ENCODE measurements at places on chromosomes 16 and 17.

- no peak for DNase-seq
Measured at GRCh38 chr17:79785900-79786810, 8.2 kb downstream of the CBX2 start.

GRCh38 chr17:75447951-75448856 is 8.2 kb upstream of the TMEM94 start:
- DNase-seq, result no peak

DNA sequence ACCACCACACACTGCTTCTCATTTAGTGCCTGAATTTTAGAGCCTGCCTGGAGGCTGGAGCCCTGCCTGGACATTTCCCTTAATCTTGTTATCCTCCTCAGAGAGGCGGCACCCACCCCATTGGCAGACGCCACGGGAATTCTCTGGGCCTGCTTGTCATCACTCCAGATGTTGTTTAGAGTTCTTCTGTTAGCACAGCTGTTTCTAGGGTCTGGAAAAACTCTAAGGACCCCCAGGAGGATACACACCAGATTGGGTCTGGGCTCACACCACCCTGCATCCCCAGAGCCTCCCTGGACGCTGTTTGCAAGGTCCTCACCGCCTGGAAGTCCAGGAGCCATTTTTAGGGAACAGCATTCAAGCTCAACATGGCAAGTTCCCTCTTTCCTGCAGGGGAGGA is 565 bp upstream of the XAF1 start:
- DNase-seq, result no peak

DNA sequence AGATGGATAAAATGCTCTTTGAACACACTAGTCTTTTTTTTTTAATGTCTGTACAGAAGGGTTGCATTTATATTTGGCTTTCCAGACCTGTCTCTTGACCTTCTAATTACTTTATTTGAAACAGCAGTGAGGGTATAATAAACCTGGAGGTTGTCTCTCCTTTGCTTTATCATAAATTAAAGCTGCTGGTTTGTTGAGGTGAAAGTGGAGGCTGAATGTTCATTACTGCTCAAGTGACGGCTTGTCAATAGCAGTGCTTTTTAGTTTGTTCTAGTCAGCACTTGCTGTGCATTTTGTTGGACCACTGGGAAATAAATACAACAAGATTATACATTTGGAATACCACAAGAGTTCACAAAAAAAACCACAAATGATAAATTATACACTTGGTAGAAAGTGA is 264.2 kb downstream of the IRX3 start:
- DNase-seq, result no peak

DNA sequence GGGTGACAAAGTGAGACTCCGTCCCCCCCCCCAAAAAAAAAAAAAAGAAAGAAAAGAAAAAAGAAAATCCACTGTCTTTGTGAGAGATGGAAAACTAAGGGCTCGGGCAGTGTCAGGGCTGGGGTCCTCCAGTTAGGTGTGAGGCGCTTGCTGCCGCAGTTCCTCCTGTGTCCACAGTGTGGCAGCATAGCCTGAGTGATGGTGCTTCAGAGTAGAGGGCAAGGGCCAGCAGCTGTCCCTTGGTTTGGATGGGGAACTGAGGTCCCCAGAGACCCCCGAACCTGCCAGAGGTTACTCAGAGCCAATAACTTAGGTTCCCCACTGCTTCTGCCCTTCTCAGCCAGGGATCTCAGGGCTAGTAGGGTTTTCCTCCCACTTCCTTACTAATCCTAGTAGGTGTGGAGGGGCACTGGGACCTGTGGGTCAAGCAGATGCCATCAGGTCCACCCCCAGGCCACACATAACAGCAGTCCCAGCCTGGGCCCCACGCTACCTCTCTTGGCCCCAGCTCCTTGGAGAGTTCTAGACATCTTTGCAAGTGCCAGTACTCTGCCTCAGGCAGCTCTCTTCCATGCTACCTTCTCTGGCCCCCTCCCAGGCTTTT is 7.9 kb upstream of the LLGL1 start:
- peak; percentile 21 for DNase-seq

- no peak for DNase-seq
Measured at GRCh38 chr16:81327447-81328196, 12.9 kb downstream of the GAN start.

DNA sequence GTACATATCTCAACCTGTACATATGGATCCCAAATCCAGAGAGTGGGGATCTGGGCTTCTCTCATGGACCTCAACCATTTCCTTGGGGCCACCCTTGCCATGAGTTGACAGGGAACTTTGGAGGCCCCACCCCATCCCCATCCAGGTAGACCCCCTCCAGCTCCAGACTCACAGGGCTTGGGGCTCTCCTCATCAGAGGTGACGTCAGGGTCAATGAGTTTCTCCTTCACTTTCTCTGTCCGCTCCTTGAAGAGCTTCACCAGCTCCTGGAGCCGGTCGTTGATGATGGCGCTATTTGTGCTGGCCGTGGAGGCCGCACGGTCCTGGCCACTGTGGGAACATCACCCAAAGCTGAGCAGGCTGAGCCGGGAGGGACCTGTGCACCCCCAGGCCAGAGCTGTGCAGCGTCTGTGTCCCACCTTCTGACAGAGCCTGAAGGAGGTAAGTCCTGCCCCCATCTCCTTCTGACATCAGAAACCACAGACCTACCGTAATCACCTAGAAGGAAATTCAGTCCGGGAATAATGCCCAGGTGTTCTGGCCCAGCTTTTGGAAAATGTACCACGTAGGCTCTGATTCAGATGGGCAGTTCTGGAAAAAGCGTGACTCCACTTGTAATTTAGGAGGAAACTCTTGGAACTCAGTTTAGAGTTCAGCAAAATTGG is 50.6 kb downstream of the CNGB1 start:
- no peak for DNase-seq

GRCh38 chr16:26120729-26121128 is 429.0 kb downstream of the HS3ST4 start:
- no peak for DNase-seq

- no peak for DNase-seq
Measured at GRCh38 chr17:72702998-72703397, 389.5 kb downstream of the SLC39A11 start.

- no peak for DNase-seq
Measured at GRCh38 chr16:70473446-70474319, 19.3 kb downstream of the FCSK start.

DNA sequence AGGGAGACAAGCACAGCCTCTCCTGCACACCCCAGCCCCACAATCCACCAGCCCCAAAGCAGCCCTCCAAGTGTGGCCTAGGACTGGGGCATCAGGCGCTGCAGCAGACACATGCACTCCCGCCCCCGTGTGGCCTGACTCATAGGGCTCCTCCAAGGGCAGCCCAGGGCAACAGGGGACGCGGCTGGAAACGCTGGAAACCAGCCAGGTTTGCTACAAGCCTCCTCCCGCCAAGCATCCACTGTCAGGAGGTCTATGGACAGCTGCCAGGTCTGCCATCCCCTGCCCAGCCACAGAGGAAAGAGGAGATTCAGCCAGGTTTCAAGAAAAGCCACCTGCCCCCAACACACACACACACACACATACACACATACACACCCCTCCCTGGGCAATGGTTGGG is 25.8 kb downstream of the SRCIN1 start:
- DNase-seq, result no peak

- DNase-seq, result no peak
Measured at GRCh38 chr17:64130559-64131001, 636 bp upstream of the ERN1 start.

- no peak for DNase-seq
Measured at GRCh38 chr17:33534087-33534486, 241.0 kb upstream of the ASIC2 start.

DNA sequence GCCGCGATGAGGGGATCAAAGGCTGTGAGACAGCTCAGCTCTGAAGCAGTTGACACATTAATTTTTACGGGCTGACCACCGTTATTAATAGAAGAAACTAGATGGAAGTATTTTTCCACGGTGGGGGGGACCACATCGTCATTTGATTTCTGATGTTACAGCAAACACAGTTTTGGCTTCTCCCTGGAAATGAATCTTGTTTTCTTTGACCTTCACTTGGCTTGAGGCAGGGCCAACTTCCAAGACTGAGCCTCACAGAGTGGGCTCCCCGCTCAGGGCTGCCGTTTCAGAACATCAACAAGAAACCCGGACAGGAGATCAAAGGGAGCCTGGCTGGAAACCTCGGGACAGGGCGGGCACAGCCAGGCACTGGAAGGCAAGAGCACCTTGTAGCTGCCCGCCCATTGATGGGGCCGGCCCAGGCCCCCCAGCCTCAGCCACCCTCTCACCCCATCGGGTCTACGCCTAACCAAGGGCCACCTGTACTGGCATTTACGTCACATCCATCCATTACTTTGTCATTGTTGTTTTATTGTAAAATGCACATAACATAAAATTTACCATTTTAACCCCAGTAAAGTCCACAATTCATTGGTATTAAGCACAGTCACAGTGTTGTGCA is 124.6 kb downstream of the C16orf95 start:
- no peak for DNase-seq

- DNase-seq, result no peak
Measured at GRCh38 chr16:57882792-57883191, 80.5 kb upstream of the KIFC3 start.

DNA sequence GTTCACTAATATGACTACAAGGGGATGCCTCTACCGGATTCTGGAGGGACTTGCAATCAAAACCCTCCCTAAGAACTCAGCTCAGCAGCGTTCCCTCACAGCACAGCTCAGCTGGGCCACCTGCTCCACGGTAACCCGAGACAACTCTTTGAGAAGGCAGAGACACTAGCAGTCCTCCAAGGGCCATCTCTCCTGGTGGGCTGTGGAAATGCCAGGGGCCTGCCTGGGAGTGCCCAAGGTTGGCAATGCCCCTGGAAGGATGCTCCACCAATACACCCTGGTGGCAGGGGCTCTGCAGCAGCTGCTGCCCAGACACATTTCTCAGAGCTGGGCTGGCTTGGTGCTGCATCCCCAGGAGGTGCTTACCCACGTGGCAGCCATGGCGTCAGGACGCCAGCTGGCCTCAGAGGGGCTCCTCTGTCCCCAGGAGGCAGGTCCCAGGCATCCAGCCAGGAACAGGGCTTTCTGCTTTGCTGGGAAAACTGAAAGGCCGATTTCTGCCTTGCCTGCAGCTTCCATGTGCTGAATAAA is 16.5 kb downstream of the CDIP1 start:
- DNase-seq, result no peak

DNA sequence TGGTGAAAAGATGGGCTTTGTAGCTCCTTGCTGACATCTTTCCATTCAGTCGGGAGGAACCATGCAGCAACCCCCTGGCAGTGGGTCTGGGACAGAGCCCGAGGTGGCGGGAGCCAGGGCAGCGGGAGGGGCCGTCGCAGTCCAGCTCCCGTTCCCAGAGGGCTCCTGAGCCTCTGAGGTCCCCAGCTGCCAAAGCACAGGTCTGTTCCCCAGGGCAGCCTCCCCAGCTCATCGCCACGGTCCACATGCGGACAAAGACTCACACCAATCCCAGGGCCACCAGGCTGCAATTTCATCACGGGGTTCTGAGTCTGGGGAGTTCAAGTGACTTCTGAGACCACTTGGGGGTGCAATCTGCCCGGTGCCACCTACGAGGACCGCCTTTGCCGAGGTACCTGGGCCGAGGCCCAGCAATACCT is 196.0 kb downstream of the RBFOX3 start:
- no peak for DNase-seq

- no peak for DNase-seq
Measured at GRCh38 chr17:4006745-4007211, 42.5 kb upstream of the ATP2A3 start.

GRCh38 chr16:83967091-83967490 is 953 bp upstream of the NECAB2 start:
- no peak for DNase-seq

- DNase-seq, result no peak
Measured at GRCh38 chr17:9104370-9105041, 83.2 kb downstream of the NTN1 start.

DNA sequence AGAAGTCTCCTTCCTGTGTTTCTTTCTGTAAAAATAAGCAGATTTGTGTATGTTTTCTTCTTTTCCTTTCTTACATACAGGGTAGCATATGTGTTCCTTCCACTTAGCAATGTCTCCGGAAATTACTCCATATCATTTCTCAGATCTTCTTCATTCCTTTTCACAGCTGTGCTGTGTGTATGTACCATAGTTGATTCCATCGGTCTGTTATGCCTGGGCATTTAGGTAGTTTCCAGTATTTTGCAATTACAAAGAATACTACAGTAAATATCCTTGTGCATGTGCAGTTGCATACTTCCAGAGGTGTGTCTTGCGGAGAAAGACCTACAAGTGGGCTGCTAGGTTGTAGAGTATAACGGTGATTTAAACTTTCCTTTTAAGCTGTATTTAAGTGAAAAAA is 69.8 kb downstream of the CLEC16A start:
- no peak for DNase-seq

GRCh38 chr16:5428932-5429331 is 331.3 kb upstream of the EEF2KMT start:
- no peak for DNase-seq

- DNase-seq, result no peak
Measured at GRCh38 chr17:17269926-17270773, 10.9 kb downstream of the COPS3 start.

DNA sequence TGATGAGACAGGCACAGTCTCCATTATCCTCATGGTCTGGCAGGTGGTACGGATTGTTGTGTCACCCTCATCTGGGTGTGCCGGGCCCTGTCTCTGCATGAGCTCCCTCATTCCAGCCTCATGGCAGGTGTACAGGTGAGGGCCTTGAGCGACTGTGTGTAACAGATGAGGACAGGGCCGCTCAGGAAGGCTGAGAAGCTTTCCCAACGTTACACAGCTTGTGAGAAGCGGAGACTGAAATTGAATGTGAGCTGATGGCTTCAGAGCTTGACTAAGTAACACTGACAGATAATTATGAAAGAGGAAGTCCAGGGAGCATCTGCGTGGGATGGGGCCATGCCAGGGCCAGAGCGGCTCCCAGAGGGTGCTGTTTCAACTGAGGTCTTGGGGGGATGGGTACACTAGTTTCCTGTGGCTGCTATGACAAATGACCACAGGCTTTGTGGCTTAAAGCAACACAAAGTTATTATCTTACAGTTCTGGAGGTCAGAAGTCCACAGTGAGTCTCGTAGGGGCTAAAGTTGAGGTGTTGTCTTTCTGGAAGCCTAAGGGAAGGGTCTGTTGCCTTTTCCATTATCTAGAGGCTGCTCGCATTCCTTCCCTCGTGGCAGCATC is 36.7 kb downstream of the CMIP start:
- no peak for DNase-seq

GRCh38 chr17:82496529-82497434 is 22.8 kb upstream of the FOXK2 start:
- peak; percentile 94 for DNase-seq

DNA sequence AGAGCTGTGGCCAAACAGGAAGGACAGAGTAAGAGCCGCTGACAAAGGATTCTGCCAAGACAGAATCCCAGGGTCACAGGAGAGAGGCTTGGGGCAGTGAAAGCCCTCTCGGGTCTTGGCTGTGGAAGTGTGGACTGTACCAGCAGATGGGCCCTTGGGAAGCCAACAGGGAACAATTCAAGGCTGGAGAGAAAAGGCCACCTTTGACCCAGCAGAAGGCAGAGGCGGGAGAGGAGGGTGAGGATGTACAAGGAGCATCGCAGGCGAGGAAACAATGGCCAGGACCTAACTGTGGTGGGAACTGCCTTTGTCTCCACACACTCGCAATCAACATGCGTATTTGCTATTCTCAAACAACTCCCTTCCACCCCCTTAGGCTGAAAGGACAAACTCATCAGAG is 15.7 kb downstream of the CARHSP1 start:
- DNase-seq, result no peak

- DNase-seq, result no peak
Measured at GRCh38 chr16:57621521-57622271, 6.7 kb upstream of the ADGRG1 start.
